Lung (tissue), 17 donors: ENCODE measurements at places on chromosomes 12 and 14. TPM values are rescaled to one million over a fixed set of nuclear protein-coding genes. Genes with fewer than 3 reads are reported as not detected.

Gene NOC4L
- total RNA-seq, result 25.9 TPM

Gene SLC6A13
- 2.4 TPM for total RNA-seq

Gene TOMM20L
- not detected for total RNA-seq

Gene SDR9C7
- not detected for total RNA-seq

Gene ERBB3
- total RNA-seq, result 191 TPM

Gene MMP17
- total RNA-seq, result 4.6 TPM

Gene PPM1H
- 9.0 TPM for total RNA-seq

Gene AQP6
- total RNA-seq, result 0.31 TPM

Gene PLEK2
- 2.8 TPM for total RNA-seq

Gene KCNK13
- total RNA-seq, result 0.34 TPM

Gene B4GALNT3
- total RNA-seq, result 36.1 TPM

Gene CYP27B1
- total RNA-seq, result 4.3 TPM

Gene REC8
- 48.1 TPM for total RNA-seq

Gene OAS2
- total RNA-seq, result 11.3 TPM

Gene PUS7L
- total RNA-seq, result 10.4 TPM

Gene DPPA3
- not detected for total RNA-seq

Gene GLS2
- 2.6 TPM for total RNA-seq

Gene ZNF84
- total RNA-seq, result 52.2 TPM

Gene KRT80
- 1.8 TPM for total RNA-seq

Gene GPX2
- total RNA-seq, result not detected

Gene ST8SIA1
- 5.3 TPM for total RNA-seq

Gene PPP2R3C
- 42.1 TPM for total RNA-seq

Gene SERPINA10
- total RNA-seq, result 0.21 TPM

Gene PIGH
- total RNA-seq, result 22.3 TPM

Gene ZC2HC1C
- total RNA-seq, result 6.7 TPM

Gene CISTR
- total RNA-seq, result not detected

Gene PPP1R1A
- total RNA-seq, result 0.65 TPM

Gene C12orf50
- 0.12 TPM for total RNA-seq

Gene PIANP
- 0.25 TPM for total RNA-seq

Gene RPGRIP1
- total RNA-seq, result 0.65 TPM

Gene TSPAN19
- 13.7 TPM for total RNA-seq

Gene PTCSC3
- 0.64 TPM for total RNA-seq

Gene DRAM1
- total RNA-seq, result 68.5 TPM

Gene COA8
- total RNA-seq, result 39.6 TPM

Gene INSM2
- total RNA-seq, result 0.17 TPM

Gene RNASE4
- 51.9 TPM for total RNA-seq

Gene BMAL2
- total RNA-seq, result 7.3 TPM

Gene FGD6
- total RNA-seq, result 14.6 TPM

Gene KRT78
- not detected for total RNA-seq
